ENCODE measurements at places on chromosomes 7 and 10.

- no peak for DNase-seq
Observed at GRCh38 chr7:20440472-20441105, 109.9 kb downstream of the ITGB8 start.

DNA sequence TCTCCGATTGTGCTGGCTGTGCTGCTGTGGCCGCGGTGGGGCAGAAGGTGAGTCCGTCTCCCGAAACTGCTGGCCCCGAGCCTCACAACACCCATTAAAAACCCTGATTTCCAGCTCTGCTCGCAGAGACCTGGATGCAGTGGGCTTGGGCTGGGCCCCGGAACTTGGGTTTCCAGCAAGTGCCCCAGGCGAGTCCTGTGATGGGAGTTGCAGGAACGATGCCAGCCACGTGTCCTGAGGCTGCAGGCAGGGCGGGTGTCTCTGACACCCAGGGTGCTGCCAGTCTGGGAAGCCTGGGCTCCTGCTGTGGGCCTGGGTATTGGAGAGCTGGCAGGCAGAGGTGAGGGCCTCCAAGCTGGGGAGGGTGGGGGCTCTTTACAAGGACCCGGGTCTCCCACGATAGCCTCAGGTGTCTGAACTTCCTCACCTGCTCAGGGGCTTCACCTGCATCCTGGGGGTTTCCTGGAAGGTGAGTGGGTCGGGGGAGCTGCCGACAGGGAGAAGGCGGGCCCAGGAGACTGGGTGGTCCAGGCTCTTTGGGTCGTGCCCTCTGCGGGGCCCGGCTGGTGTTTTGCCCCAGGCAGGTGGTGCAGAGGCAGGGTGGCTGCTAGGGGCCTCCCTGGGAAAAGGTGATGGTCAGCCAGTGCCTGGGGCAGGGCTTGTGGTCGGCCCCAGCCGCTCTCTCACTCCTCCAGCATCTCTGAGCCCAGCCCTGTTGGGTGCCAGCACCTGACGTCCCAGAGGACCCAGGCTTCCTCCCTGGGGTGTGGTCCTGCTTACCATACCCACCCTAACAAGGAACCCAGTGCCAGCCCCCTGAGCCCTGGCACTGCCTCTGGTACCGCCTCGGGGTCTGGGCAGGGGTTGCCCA is 180.3 kb downstream of the DNAJB6 start:
- no peak for DNase-seq

DNA sequence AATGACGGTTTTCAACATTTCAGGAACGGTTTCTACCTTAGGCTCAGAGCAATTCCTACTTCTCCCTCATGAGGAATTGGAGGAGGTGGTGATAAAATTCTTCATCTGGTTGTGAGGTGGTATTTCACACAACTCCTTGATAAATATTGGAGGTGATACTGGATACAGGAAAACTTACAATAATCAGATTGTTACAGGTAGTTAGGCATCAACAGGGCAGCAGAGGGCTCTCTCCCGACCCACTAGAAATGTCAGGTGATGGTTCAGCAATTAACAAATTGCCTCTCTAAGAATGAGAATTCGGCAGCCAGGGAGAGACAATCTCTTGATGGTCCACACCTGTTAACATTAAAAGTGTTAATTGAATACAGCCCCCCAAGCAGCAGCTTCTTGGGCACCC is 22.6 kb downstream of the ZNF786 start:
- DNase-seq: no peak

DNA sequence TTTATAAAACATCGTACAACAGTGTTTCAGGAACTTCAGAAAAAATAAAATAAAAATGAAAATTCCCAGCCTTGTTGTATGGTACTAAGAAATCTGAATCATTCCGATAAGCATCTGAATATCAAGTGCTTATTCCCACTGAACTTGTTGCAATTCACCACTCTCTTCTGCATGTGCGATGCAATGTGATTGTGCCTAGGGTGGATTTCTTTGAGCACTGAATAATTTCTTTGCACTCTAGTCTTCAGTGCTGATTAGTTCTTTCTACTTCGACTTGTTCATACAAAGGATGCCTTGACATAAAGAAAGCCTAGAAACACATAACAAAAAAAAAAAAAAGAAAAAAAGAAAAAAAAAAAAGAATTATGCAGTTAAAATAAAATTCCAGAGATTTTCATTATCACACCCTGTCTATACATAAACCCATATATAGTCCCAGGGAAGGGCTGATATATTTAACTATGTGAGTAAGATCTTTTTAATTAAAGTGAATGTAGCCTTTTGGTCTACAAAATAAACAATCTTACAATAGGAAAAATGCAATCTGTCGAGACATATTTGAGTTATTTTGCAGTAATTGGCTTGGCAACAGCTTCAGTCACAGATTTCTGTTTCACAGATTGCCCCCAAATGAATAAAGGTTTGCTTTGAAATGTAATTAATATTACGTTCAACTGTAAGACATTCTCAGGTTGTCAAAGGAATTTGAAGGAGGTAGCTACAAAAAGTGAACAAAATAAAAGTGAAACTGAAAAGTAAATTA is 1118.9 kb upstream of the CELF2 start:
- DNase-seq: no peak

DNA sequence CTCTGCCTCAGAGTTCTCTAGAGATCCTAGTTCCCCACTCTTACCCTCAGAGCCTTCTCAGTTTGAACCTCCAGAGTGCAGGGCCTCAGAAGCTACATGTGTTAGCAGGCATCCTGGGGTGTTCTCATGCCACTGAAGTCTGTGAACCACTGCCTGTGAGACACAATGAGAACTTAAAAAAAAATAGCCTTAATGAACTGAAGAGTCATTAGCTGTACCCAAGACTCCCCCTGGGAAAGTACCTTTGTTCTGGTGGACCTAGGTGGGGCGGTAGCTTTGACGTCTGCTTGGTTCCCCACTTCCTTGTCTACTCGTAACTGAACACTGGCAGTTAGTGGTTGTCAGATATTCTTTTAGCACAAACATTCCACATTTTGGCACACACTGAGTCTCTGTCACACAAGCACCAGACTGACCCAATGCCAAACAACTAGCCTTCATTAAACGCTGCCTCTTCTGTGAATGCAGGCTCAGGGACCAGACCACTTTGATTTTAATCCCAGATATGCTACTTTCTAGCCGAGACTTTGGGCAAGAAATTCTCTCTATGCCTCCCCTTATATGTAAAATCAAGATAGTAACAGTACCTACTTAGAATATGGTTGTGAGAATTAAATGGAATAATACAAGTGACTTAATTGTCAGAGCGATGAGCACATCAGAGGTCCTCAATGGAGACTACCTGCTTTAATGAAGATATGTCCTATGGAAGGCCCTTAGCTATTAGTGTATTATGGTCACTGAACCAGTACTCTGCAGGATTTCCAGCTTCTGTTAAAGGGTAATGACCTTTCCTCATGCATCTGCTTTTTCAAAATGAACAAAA is 75.3 kb upstream of the CC2D2B start:
- no peak for DNase-seq

DNA sequence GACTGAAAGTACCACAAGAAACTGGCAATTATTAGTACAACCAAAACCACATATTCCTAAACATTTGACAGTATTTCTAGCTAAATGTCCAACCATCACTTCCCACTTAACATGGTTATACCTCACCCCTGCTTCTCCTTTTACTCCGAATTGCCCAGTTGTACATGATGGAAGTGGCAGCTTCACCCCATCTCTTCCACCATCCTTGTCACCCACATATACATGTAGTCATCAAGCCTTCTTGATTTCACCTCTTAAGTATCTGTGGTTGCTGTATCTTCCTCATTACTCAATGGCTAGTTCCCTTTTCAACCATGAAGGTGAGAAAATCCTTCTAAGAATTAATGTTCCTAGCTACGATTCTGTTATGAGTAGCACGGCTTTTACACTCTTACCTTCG is 388.2 kb downstream of the CALN1 start:
- no peak for DNase-seq

- DNase-seq: no peak
Observed at GRCh38 chr10:4409319-4409718, 416.7 kb upstream of the AKR1E2 start.

GRCh38 chr7:31962246-31962645 is 108.0 kb downstream of the PDE1C start:
- DNase-seq: no peak

DNA sequence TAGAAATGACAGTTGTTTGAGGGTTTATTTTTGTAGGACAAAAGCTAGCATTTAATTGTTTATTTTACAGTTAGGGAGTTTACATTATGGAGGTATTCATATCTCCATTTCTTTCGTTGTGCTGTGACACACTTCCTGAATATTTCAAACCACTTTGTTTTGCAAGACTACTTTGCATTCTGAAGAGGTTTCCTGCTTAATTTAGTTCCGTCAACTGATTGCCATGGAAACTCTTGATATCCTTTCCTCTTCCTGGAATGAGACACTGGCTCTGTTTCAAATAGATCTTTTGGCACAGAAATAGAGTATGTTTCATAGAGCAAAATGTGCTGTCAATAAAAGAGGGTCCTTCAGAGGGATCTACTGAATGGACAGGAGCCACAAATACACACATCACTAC is 159.5 kb upstream of the AGR3 start:
- no peak for DNase-seq

DNA sequence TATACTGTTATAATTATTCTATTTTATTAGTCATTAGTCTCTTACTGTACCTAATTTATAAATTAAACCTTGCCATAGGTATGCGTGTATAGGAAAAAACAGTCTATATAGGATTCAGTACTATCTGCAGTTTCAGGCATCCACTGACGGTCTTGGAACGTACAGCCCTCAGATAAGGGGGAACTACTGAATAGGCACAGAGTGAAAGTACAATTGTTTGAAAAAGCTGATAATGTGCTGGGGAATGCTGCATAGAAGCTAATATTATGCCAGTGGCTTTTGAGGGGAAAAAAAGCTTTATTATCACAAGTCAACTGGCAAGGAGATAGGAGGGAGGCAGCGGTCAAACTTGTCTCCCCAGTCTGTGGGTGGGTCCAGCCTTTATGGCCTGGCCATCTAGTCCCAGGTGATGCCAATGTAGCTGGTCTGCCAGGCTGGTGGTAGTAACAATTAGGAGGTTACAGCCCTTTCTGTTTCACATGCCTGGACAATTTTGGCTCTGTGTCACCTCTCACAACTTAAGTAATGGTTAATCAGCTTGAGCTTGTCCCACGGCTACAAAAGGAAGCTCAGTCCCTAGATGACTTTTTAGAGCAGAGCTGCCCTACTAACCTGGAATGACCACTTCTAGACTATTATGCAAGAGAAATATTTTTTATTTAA is 8.3 kb upstream of the FMC1 start:
- no peak for DNase-seq

- DNase-seq: no peak
Observed at GRCh38 chr10:121449482-121449924, 148.7 kb downstream of the FGFR2 start.

DNA sequence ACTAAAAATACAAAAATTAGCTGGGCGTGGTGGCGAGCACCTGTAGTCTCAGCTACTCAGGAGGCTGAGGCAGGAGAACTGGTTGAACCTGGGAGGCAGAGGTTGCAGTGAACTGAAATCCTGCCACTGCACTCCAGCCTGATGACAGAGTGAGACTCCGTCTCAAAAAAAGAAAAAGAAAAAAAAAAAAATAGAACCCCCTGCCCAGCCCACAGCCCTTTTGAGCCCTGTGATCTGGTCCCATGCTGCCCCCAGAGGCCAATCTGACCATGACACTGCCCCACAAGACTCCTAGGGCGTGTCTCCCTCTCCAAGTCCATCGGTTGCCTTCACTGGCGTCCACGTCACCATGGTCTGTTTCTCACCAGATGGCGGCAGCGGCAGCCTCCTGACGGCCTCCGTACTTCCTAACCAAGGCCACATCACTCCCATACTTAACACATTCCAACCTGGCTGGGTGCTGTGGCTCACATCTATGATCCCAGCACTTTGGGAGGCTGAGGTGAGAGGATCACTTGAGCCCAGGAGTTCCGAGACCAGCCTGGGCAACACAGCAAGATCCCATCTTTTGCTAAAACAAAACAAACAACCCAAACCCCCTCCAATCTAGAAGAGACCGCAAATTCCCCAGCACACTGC is 18.0 kb downstream of the STX1A start:
- DNase-seq: no peak

GRCh38 chr7:131250331-131250730 is 77.3 kb upstream of the MKLN1 start:
- no peak for DNase-seq

DNA sequence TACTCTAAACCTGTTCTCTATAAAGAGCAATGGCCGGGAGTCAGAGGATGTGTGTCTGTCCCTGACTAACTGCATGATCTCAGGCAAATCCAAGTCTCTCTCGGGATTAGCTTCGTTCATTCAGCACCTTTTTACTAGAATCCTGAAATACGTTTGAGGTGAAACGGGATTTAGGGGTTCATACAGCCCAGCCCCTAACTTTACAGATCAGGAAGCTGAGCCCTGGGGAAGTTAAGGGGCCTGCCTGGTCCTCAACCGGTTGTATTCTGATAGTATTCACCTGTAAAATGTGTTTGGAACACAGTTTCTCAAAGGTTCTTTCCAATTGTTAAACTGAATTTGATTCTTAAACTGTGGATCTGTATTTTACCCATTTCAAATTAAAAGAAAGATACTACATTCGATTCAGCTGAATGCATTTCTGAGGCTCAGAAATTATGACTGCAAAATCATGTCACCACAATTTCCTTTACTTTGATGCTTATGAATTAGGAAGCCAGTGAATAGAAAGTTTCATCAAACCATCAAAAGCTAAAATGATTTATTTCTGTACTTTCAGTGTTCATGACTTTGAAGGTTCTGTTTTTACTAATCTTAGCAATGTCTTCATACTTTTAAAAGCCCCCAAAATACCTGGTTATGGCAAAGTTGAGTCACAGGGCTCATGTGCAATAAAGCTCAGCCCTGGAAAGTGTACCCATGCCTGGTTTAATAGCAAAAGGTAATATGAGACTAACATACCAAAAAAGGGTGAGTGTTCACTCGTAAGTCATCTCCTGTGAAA is 28.9 kb upstream of the EZH2 start:
- DNase-seq: no peak

GRCh38 chr10:111137587-111137986 is 60.8 kb downstream of the ADRA2A start:
- no peak for DNase-seq

- DNase-seq: no peak
Observed at GRCh38 chr7:2034291-2035201, 198.2 kb downstream of the MAD1L1 start.

DNA sequence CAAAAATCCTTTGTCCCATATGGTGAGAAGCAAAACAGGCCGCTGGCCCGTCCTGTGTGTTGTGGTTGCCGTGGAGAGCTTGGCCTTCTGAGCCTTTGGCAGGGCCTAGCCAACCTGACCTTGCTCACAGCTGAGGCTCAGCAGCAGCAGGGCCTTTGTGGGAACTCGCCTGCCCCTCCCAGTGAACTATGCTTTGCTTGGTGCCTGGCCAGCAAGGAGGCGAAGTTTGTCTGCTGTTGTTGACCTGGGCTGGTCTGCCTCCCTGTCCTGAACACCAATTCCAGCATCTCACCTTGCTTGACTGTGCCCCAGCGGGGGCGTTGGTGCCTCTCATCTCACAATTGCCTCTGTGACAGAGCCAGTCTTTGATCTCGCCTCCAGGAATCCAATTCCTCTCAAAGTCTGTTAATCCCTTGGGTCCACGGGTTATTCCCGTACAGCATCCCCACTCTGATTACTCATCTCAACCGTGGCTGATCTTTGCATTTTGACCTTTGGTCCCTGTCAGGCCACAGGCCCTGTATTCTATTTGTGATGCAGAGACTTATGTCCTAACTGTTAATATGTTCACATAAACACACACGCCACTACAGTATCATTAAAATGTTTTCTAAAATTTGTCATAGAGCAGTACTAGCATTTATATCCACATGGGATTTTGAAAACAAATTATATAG is 22.6 kb downstream of the EPDR1 start:
- DNase-seq: no peak

- DNase-seq: no peak
Observed at GRCh38 chr7:119256446-119257131, 1016.4 kb upstream of the KCND2 start.

- no peak for DNase-seq
Observed at GRCh38 chr7:106997487-106998271, 46.8 kb upstream of the PRKAR2B start.

Data from esophagus squamous epithelium (tissue), 5 donors.